Epithelial cell of alveolus of lung (primary cell): ENCODE measurements at places on chromosomes 1 and 21. TPM values are rescaled to one million over a fixed set of nuclear protein-coding genes. Genes with fewer than 3 reads are reported as not detected.

ZNF678 gene
- total RNA-seq: 2.8 and 9.7 TPM in 2 replicates

EPHB2 gene
- total RNA-seq: 22.4 and 97.9 TPM in 2 replicates

THEM5 gene
- total RNA-seq: not detected in 2 replicates

GCSAML gene
- not detected in 2 replicates for total RNA-seq

COL6A1 gene
- total RNA-seq: 1,740 and 2,083 TPM in 2 replicates
